Globus pallidus (tissue), 1 donor: ENCODE measurements at places on chromosomes 6 and 20.
A peak's percentile ranks its signal among the peaks of the same experiment; 100 is the strongest.

GRCh38 chr6:150176659-150177058, 33.8 kb downstream of the PPP1R14C start:
- no peak for DNase-seq

GRCh38 chr6:129134535-129134934, 251.6 kb downstream of the LAMA2 start:
- DNase-seq: peak; percentile 65

- DNase-seq: no peak
These were observed 101.6 kb upstream of the CARMIL1 start for GRCh38 chr6:25177500-25178028.

- no peak for DNase-seq
These were observed 216.2 kb downstream of the RIMS1 start for GRCh38 chr6:72102561-72102960.

DNA sequence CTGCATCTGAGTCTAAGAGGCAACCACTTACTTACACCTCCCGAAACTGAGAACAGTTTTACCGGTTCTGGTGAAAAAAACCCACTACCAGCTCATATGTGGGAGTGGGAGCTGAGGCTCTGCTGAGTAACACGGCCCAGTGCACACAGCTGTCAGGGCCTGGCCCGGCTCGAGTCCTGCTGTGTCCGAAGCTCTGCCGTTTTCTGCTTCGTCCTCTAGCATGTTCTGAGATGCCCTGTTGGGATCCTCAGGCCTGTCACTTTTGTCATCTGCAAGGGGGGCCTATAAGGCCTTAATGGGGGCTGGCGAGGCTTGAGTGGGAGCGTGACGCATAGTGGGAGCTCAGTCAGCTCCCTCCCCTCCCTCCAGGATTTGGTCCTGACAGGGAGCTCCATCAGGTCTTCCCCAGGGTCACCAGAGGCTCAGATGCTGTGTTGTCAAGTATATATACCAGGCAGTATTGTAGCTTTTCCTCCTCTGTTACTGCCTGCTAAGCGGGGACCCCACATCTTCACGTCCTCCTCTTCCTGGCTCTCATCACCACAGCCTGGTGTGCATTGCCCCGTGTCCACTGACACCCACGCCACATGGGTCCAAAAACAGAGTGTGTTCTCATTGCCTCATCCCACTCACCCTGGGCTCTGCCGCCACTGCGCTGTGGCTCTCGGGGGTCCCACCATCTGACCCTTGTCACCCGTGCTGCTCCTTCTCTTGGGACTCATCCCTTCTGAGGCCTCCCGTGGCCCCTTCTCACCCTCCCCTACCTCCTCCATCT, 45.2 kb upstream of the FANCE start:
- DNase-seq: no peak

GRCh38 chr20:23820493-23820892, 6.0 kb downstream of the CST2 start:
- no peak for DNase-seq

- DNase-seq: no peak
These were observed 48.8 kb downstream of the MCUR1 start for GRCh38 chr6:13765570-13765969.

- no peak for DNase-seq
These were observed 7.2 kb downstream of the MMS22L start for GRCh38 chr6:97275804-97276203.

DNA sequence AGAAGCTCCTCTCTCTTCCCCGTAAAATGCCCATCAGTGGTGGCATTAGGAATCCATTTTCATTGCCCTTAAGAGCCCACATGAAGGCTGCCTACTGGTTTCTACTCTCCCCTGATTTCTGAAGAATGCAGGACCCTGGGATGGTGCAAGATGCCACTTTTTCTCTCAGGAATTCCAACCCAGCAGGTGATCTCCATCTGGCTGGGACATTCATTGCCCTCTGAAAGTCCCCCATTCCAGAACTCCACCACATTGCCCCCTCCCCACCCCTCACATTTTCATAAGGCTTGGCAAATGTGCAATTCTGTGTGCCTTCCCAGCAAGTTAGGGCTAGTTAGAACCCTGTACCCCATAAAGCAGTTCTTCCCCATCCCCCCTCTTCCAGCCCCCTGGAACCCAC, 88.0 kb downstream of the BANF2 start:
- no peak for DNase-seq

DNA sequence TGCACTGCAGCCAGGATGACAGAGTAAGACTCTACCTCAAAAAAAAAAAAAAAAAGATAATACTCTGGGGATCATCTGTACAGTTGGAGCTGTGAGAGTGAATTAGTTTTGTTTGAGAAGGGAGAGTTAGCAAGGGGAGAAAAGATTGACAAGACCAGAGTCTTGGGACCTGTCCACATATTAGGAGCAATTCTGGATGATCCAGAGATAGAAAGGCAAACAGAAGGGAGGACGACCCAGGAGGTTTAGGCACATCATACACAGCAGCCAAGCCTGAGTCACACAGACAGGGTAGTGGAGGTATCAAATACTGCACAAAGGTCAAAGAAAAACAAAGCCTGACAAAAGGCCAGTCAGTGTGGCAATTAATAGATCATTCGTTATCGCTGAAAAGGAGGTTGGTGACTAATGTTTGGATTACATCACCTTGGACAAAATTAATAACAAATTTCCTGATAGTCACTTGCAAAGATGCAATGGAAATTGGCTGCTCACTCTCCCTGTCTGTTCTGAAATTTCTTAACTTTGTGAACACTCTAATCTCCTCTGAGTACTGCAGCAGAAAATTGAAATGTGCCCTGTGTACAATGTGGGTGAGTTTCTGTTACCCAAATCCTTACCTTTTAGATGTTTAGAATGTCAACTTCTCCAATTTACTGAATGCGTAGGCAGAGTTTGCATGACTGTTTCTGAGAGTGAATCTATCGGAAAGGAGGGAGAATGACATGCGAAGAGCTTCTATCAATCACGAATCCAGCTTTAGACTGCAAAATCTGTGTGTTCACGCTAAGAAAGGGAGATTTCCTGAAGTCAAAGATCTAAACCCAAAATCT, 105.4 kb downstream of the TSHZ2 start:
- no peak for DNase-seq

DNA sequence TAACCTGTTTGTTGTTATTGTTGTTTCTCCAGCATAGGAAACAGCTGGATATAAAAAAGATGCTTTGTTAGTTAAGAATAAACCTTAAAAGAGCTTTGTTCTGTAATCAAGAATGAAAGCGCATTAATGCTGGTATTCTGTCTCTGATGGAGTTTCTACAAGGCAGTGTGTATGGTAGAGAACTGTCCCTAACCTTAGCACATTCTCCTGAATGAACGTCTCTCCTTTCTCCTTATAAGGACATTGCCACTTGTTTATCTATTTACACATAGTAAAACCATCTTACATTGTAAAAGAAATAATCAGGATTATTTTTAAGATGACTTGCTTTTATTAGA, 33.8 kb upstream of the LCA5 start:
- no peak for DNase-seq

- DNase-seq: no peak
These were observed 12.2 kb downstream of the FGD2 start for GRCh38 chr6:37017606-37018197.

GRCh38 chr20:50744143-50744792, 12.9 kb downstream of the PARD6B start:
- peak; percentile 51 for DNase-seq

DNA sequence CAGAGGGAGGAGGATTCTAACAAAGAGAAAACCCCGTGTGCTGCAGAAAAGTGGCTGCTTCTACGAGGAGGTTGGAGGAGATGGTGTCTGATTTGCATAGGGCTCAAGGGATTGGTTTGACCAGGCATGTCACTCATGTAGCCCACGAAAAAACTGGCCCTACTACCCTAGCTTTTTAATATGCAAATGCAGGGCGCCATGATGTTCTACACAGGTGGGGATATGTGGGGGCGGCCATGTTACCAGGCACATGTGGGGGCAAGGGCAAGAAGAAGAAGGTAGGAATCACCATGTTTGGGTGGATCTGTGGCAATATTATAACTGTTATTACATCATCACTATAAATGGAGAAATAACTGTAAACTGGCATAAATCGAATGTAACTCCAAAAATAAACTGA, 9.9 kb downstream of the KIAA1755 start:
- DNase-seq: no peak

DNA sequence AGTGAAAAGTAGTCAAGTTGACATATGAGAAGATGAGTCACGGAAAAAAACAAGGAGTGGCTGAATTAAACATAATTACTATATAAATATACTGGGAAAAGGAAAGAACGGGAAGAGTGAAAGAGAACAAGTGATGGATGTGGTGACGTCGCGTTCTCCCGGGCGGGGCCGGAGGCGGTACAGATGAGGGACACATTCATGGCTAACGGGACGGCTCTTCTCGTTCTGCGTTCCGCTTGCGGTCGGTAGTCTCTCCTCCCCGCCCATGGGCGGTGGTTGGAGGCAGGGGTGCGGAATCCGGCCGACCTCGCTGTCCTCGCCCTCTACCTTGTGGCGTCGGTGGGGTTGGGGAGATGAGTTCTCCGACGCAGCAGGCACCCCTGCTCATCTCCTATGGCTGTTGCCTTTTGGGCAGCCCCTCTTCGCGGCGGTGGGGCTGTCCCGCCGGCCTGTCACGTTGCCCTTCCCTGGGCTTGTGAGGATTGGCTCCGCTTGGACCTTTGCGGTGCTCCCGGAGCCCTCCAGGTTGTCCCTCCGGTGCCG, 22.5 kb downstream of the HLA-G start:
- DNase-seq: no peak

DNA sequence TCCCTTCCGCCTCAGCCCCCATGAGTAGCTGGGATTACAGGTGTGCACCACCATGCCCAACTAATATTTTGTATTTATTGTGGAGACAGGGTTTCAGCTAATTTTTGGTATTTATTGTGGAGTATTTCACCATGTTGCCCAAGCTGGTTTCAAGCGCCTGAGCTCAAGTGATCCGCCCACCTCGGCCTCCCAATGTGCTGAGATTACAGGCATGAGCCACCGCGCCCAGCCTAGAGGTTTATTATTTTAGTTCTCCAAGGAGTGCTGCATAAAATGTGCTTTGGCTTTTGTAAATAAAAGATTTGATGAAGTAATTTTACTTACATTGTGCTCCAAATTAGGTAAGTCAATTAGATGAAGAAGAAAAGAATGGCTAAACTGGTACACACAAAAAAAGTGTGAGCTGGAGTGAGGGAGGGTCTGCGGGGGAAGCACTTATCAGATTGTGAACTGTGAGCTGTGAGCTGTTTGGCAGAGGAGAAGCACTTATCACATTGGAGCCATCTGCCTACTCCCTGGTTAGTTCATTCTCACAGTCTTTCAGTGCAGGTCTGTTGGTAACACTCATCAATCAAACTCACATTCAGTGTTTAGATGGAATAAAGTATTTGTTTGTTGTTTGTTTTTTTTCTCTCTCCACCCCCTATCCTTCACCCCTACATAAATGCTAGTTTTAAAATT, 398.0 kb downstream of the EPHA7 start:
- DNase-seq: no peak

DNA sequence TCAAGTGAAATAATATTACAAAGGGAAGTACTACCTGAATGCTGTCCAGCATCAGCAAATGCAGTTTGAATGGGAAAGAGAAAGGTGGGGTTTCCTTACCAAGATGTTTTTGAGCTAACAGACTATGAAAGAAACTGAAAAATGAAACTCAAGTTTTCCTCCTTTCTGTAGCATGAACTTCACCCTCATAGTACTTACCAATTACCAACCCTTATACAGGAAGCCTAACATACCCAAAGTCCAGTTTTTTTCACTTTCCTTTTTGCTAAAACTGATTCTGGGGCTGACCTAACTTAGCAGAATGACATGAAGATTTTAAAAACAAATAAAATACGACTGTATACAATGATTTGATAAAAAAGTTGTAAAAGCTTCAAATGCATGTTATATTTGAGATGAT, 5.2 kb downstream of the ZNFX1 start:
- DNase-seq: no peak

DNA sequence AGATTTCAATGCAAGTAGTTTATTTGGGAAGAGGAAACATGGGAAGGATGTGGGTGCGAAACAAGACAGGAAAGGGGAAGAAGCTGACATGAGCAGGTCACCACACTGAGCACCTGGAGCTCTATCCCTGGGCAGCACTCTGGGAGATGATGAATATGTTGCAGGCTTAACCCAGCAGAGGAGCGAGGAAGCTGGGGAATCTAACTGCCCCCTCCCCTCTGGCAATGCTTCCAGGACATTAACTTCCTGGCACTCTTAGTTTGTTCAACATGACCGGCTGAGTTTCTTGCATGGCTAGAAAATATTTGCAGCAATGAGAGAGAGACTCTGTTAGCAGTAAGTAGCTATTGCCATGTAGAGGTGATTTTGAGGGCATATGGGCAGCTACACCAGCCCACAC, 4.9 kb upstream of the ADA start:
- no peak for DNase-seq

- no peak for DNase-seq
These were observed 32.6 kb downstream of the UTRN start for GRCh38 chr6:144317736-144318135.

DNA sequence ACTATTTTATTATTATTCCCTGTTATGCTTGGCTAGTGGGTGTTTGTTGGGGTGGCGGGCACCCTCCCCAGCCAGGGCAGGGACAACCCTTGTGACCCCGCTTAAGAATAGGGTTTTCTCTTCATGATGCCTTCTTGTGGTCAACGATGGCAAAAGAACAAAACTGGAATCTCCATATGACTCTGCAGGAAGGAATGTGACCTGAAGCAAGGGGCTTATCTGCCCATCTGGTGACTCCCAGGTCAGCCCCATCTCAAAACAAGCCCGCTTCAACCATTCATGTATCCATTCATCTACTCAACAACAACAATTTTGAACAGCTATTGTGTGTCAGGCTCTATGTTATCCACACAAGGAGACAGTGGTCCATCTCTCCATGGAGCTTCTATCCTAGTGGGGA, 30.9 kb upstream of the TGM6 start:
- DNase-seq: no peak

- DNase-seq: no peak
These were observed 423.1 kb upstream of the RNF217 start for GRCh38 chr6:124539096-124539495.

DNA sequence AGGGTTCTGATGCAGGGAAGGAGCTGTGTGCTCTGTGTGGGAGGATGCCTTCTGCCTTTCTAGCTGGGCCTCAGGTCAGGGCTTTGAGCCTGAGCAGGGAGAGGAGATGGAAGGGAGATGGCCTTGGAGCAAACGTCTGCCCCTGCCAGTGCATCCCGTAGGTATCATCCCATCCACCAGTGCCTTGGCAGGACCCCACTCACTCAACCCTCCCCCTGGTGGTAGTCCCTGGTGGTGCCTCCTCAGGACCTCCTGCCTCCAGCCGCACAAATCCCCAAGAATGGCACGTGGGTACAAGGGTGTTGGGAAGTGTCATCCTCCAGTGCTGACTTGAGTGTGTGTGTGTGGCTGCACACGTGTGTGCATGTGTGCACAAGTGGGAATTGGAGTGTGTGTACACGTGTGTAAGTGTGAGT, 23.1 kb upstream of the MICB start:
- no peak for DNase-seq

DNA sequence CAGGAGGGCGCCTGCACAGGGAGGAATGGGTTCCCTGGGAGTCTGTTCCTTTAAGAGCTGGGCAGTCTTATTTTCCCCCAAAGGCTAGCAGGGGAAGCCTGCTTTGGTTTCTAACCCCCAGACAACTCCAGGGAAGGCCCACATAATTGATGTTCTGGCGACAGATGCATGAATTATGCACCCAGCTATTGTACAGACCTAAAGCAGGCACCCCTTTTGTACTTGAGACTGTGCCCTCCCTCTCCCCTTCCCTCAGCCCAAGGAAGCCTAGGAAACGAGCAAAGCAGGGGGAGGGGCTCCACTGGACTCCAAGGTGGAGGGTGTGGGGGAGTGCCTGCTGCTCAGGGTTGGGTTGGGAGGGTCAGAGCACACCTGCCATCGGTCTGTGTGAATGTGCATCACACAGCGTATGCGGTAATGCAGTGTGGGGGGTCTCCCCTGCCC, 102.1 kb downstream of the KCNB1 start:
- DNase-seq: no peak
